AG04449 (cell line): ENCODE measurements at places on chromosomes 13 and 19.

- peak; percentile 31 for DNase-seq
Observed at GRCh38 chr13:20993661-20994440, 67.5 kb downstream of the LATS2 start.

GRCh38 chr19:57110592-57111328, 9.0 kb upstream of the USP29 start:
- no peak for DNase-seq

DNA sequence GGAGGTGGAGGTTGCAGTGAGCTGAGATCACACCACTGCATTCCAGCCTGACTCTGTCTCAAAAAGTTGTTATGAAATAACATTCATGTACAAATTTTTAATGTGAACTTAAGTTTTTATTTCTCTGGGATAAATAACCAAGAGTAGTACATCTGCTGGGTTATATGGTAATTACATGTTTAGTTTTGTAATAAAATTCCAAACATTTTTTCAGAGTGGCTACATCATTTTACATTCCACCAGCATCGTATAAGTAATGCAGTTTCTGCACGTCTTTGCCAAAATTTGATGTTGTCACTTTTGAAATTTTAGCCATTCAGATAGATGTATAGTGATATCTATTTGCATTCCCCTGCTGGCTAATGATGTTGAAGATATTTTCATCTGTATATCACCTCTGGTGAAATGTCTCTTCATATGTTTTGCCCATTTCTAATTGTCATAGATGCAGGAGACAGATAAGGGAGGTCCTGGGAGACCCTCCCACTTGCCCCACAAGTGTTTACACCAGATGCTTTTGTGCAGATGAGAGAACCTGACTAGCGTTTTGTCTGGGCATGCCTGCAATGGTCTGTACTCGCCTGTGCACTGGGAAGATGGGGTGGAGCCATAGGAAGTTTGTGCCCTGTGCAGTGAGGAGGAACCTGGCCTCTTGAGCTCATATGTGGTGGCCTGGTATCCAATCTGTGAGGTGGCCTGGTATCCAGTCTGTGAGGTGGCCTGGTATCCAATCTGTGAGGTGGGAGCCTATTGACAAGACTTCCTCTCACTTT, 12.7 kb upstream of the KBTBD6 start:
- peak; percentile 42 for DNase-seq

- DNase-seq = no peak
Observed at GRCh38 chr13:73556128-73556527, 497.3 kb downstream of the KLF5 start.

DNA sequence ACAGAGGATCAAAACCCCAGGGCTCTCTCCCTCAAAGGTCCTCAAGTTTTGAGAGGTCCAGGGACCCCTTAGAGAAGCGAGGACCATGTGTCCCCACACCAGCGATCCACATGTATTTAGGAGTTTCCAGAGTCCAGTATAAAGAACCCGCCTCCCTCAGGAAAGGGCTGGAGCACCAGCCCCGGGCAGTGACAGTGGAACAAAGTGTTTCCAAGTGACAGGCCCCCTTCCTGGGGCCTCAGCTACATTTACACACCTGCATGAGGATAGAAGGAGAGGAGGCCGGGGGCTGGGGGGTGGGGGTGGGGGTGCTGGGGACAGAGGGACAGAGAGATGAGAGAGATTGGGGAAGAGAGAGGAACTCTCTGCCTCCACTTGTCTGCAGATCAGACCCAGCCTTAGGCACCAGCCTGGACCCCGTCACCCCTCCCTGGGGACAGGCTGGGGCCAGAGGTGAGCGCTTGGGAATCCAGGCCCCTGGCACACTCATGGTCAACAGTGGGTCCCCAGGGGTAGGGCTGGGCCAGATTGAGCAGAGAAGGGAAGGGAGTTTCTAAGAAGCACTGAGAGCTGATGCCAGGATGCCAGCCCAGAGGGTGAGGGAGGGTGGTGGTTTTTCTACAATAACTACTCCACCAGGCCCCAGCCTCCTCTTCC, 802 bp downstream of the BCAM start:
- no peak for DNase-seq

- no peak for DNase-seq
Observed at GRCh38 chr19:50749490-50749889, 20.8 kb upstream of the GPR32 start.

DNA sequence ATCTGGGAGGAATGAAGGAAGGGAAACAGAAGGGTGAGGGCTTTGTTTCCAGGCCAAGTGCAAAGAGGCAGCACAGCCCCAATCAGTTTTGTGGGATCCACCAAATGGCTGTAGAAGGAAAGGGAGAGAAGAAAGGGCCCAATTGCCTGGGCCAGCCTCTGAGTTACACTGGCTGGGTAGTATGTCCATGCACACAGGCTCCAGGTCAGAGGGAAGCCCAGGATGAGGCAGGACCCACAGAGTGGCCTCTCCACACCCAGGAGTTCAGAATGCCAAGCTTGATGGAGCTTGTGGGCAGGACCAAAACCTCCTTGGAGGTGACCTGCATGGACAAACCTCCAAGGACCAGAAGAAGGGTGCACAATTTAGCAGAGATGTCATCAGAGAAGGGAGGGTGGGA, 178.2 kb upstream of the TSHZ3 start:
- no peak for DNase-seq
